Left lung (tissue), 14 donors: ENCODE measurements at places on chromosomes 7 and 10. TPM values are rescaled to one million over a fixed set of nuclear protein-coding genes. Genes with fewer than 3 reads are reported as not detected.

The PDE6C gene
- total RNA-seq = not detected

DNA sequence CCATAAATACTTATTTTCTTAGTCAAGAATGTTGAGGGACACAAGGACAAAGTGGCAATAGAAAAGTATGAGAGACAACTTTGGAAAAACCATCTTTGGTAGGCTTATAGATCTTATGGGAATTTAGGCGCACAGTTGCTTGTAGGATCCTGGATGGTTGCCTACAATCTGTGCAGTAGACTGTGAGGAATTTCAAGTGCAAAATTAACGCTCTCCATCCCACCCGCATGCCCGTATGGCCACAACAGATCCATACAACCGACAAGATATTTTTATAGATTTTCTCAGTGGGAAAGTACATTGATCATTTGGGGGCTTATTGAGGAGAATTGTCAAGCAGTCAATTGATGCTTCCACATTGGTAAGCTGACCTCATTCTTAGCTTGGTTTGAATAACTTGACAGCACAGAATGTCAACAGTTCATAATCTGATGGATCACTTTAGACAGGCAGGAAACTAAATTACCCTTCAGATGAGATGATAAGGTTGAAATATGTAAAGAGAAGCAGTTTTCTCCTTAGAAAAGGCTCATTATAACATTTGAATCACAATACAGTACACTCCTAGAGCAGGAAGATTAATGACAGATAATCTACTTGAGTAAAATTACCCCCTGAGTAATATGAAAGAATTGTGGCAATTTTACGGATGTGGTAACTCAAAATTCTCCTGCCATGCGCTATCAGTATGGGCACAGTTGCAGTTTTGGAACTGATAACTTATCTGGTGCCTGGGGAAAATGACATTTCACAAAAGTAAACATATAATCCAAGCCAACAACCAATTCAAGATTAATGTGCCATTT lies 479.7 kb downstream of the KIF20B start:
- no peak overlapping the region for H3K4me3 ChIP-seq
- no peaks in the 10 kb centered on the region for H3K27me3 ChIP-seq
- no peaks in the 10 kb centered on the region for H3K36me3 ChIP-seq
- no peaks in the 10 kb centered on the region for H3K4me1 ChIP-seq
- DNase-seq = no peak

The TAS2R41 gene
- total RNA-seq = not detected

The PTPRZ1 gene
- 0.84 TPM for total RNA-seq

The FXYD4 gene
- 6.0 TPM for total RNA-seq

The C1GALT1 gene
- total RNA-seq = 28.2 TPM

DNA sequence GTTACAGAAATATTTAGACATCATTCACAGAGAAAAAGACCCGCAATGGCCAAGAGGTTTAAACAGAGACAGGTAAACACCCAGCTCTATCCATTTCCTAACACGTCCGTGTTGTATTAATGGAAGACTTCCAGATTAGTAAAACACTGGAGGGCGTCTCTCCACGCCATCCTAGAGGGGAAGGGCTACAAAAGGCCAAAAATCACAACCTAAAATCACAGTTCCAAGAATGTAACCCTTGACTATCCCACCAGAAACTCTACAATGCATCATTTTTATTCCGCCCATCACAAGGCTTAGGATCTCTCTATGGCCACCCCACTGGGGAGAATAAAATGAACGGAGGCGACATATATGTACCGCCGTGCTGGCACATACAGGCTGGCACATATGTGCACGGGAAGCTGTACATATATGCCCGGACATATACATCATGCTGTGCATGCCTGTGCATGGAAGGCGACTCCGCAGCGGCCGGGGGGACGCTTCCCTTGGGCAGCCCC lies 734 bp downstream of the PCLO start:
- peaks cover 27% of the 10 kb centered on the region for H3K27me3 ChIP-seq
- H3K4me1 ChIP-seq = no peaks in the 10 kb centered on the region
- DNase-seq = no peak

- no peaks in the 10 kb centered on the region for H3K27me3 ChIP-seq
- H3K27ac ChIP-seq = no peak overlapping the region
- no peaks in the 10 kb centered on the region for H3K36me3 ChIP-seq
- no peak overlapping the region for H3K4me3 ChIP-seq
- no peaks in the 10 kb centered on the region for H3K4me1 ChIP-seq
These were observed 401.9 kb downstream of the THSD7A start for GRCh38 chr7:11430112-11430511.

The CCDC3 gene
- total RNA-seq = 7.6 TPM

DNA sequence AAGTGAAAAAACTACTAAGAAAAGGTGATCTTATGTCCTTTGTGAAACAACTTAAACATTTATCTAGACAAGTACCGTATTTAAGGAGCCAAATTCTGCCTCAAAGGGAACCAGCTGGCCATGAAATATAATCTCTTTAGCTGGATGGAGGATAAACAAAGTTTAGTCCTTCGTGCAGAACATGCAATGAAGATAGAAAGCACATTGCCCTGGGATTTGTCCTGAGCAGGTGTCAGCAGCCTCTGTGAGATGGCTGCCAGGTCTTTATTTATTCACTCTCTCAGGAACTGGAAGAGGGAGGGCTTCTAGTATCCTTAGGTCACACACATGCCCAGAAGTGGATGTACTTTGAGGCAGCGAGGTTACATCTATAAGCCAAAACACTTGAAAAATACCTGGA lies 57.4 kb upstream of the CASD1 start:
- H3K4me3 ChIP-seq = no peak overlapping the region
- H3K27ac ChIP-seq = no peak overlapping the region
- no peaks in the 10 kb centered on the region for H3K36me3 ChIP-seq
- H3K4me1 ChIP-seq = no peaks in the 10 kb centered on the region

GRCh38 chr10:31413325-31413724 lies 94.3 kb downstream of the ZEB1 start:
- no peaks in the 10 kb centered on the region for H3K36me3 ChIP-seq
- no peak overlapping the region for H3K4me3 ChIP-seq
- no peaks in the 10 kb centered on the region for H3K27me3 ChIP-seq
- no peak for DNase-seq
- H3K4me1 ChIP-seq = no peaks in the 10 kb centered on the region

DNA sequence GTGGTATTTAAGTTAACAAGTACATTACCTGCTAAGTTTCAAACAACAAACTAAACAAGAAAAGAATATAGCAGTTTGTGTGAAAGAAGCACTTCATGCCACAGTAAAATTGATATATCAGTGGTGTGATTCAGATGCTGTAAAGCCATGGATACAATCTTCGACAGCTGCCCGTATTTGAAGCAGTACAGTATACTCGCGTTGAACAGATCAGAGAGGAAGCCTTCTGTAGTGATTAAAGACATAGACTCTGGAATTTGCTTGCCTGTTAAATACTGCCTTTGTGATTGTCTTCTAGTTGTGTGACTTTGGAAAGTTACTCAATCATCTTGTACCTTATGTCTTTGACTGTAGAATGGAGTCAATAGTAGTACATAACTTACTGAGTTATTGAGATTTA lies 71.7 kb downstream of the CHRM2 start:
- no peak overlapping the region for H3K27ac ChIP-seq
- DNase-seq = no peak

The CTAGE4 gene
- total RNA-seq = 5.3 TPM

DNA sequence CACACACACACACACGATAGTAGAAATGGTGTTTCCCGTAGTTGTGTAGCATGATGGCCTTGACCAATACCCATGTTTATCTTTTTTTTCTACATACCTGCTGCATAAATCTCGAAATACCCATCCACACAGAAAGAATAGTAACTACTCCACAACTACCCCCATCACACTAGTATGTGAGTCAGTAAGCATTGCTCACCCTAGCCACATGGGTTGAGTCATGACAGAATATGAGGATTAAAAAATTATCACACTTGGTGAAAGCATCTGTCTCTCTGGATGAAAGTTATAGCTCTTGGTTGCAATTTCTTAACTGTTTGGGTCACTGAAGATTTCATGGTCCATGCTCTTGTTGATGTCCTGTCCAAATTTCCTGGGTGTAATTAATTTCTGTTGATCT lies 103.4 kb upstream of the MDFIC start:
- H3K27me3 ChIP-seq = no peaks in the 10 kb centered on the region
- no peak overlapping the region for H3K27ac ChIP-seq
- no peaks in the 10 kb centered on the region for H3K36me3 ChIP-seq
- H3K4me3 ChIP-seq = no peak overlapping the region
- peaks cover 9% of the 10 kb centered on the region for H3K4me1 ChIP-seq

The GNGT1 gene
- total RNA-seq = not detected

DNA sequence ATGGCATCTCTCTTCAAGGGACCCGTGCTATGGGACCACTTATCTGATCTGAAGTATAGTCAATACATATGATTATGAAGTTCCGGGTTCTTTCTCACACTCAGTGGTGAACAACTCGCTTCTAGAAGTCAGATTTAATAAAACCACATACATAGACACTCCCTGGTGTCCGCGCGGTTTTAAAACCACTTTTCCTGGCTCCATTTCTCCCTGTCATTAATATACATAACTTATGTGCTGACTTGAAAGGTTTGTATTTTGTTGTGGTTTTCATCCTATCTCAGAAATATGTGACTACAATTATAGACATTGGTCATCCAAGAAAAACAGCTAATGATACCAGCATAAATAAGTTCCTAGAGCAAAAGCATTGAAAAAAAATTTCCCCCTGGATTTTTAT lies 34.0 kb downstream of the SVIL start:
- no peak overlapping the region for H3K4me3 ChIP-seq
- H3K4me1 ChIP-seq = peaks cover 8% of the 10 kb centered on the region
- no peak overlapping the region for H3K27ac ChIP-seq
- H3K36me3 ChIP-seq = no peaks in the 10 kb centered on the region

- no peaks in the 10 kb centered on the region for H3K36me3 ChIP-seq
- no peak for DNase-seq
- H3K27me3 ChIP-seq = no peaks in the 10 kb centered on the region
- no peaks in the 10 kb centered on the region for H3K4me1 ChIP-seq
- H3K4me3 ChIP-seq = no peak overlapping the region
These were observed 62.5 kb downstream of the GNA12 start for GRCh38 chr7:2781636-2782035.

The OR6B1 gene
- total RNA-seq = not detected

The PRR15 gene
- total RNA-seq = 0.15 TPM

The COBL gene
- 26.0 TPM for total RNA-seq

DNA sequence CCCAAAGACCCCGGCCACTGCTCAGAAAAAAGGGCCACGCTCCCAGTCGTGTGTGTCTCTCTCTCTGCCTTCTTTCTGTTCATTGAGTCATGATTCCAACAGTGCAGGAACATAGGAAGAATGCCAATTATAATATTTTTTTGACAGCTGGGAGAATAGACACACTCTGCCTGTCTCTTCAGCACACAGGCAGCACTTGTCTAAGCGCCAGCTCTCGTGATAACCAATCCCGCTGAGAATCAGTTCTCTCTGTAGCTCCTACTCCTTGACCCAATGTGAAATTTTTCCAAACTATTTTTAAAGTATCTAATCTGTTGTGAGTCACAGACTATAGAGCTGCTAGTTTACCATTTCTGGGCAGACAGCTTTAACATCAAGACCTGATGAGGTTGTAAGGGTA lies 145.7 kb upstream of the RHEB start:
- no peak overlapping the region for H3K4me3 ChIP-seq
- no peak overlapping the region for H3K27ac ChIP-seq
- no peaks in the 10 kb centered on the region for H3K36me3 ChIP-seq
- DNase-seq = peak; percentile 69
- H3K27me3 ChIP-seq = no peaks in the 10 kb centered on the region

GRCh38 chr7:30470771-30471170 lies 7.8 kb downstream of the NOD1 start:
- peak; percentile 71 for DNase-seq
- H3K4me3 ChIP-seq = no peak overlapping the region
- H3K27ac ChIP-seq = peak overlapping the region; percentile 59
- peaks cover 84% of the 10 kb centered on the region for H3K4me1 ChIP-seq

GRCh38 chr10:38146579-38147333 lies 52.6 kb downstream of the ZNF37A start:
- no peaks in the 10 kb centered on the region for H3K4me1 ChIP-seq
- no peak overlapping the region for H3K4me3 ChIP-seq

GRCh38 chr10:25694206-25694933 lies 239.7 kb upstream of the MYO3A start:
- H3K4me1 ChIP-seq = no peaks in the 10 kb centered on the region
- no peak overlapping the region for H3K4me3 ChIP-seq
- no peaks in the 10 kb centered on the region for H3K36me3 ChIP-seq
- H3K27me3 ChIP-seq = no peaks in the 10 kb centered on the region
- H3K27ac ChIP-seq = no peak overlapping the region
- no peak for DNase-seq

DNA sequence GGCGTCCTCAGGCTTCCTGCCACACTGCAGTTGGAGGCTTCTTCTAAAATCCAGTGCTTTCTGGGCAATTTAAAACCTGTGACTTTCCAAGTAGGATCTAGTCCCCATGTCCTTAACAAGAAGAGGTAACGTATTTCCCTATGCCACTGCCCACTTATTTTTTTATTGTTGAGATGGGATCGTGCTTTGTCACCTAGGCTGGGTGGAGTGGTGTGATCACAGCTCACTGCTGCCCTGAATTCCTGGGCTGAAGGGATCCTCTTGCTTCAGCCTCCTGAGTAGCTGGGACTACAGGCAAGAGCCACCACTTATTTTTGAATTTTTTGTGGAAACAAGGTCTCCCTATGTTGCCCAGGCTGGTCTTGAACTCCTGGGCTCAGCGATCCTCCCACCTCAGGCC lies 63.4 kb downstream of the DAGLB start:
- no peak overlapping the region for H3K4me3 ChIP-seq
- no peaks in the 10 kb centered on the region for H3K27me3 ChIP-seq
- no peak for DNase-seq
- H3K36me3 ChIP-seq = peaks cover 37% of the 10 kb centered on the region
- peaks cover 50% of the 10 kb centered on the region for H3K4me1 ChIP-seq
- peak overlapping the region; percentile 79 for H3K27ac ChIP-seq

GRCh38 chr10:130717083-130717482 lies 580.9 kb downstream of the GLRX3 start:
- H3K27ac ChIP-seq = no peak overlapping the region
- no peaks in the 10 kb centered on the region for H3K36me3 ChIP-seq
- no peaks in the 10 kb centered on the region for H3K4me1 ChIP-seq
- H3K27me3 ChIP-seq = no peaks in the 10 kb centered on the region

- no peaks in the 10 kb centered on the region for H3K27me3 ChIP-seq
- no peaks in the 10 kb centered on the region for H3K36me3 ChIP-seq
- no peak overlapping the region for H3K4me3 ChIP-seq
- H3K4me1 ChIP-seq = no peaks in the 10 kb centered on the region
- DNase-seq = peak; percentile 75
These were observed 479.9 kb downstream of the DNAJB6 start for GRCh38 chr7:157816526-157817250.

DNA sequence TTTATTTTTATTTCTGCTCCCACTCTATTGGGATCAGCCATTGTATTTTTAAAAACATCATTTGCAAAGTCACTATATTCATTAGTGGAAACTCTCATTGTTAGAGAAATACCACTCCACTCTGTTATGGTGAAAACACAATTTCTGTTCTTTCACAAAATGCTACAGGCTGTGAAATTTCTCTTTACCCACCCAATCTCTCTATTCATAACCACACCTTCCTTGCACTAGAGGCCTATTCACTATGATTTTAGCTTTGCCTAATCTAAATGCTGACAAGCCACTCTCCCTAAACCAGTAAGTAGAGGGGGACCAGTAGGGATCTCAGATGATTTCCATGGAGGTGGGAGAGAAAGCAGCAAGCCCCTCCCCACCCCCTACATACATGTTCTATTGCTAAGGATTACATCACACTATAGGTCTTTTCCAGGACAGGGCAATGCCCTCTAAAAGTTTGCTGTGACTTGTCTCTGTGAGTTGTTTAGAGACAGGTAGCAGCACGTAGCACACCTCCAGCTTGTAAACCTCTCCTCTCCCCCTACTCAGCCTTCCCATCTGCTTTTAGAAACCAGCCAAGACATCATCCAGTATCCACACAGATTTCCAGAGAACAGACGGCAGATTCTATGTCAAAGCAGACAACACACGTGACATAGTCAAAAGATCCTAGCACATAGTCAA lies 58.3 kb upstream of the PPP1R3C start:
- no peak for DNase-seq
- H3K36me3 ChIP-seq = no peaks in the 10 kb centered on the region
- H3K4me3 ChIP-seq = no peak overlapping the region
- H3K4me1 ChIP-seq = no peaks in the 10 kb centered on the region
- no peak overlapping the region for H3K27ac ChIP-seq
